D341Med (cell line): ENCODE measurements at places on chromosomes 6 and 20.

GRCh38 chr6:152736687-152737273, 13.8 kb upstream of the VIP start:
- DNase-seq, result no peak

DNA sequence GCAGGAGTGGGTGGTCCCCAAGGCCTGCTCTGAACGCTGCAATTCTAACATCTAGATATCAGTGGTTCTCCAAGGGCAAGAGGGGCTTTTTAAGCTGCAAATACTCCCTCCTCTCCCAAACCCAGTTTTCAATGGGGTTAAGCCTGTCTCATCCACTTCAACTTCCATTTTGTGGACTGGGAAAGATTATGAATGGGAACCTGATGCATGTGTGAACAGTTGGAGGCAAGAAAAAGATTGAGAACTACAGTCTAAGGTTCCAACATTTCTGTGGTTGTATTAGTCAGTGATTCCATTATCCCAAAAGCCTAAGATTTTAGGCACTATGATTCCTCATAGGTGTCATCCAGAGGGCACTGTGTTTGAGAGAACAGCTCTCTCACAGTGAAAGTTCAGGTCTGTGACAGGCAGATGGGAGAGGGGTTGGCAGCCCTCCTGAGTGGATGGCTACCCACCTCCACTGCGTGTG, 53.7 kb downstream of the HNF4A start:
- DNase-seq, result no peak

- no peak for DNase-seq
Measured at GRCh38 chr6:73233048-73233447, 7.8 kb upstream of the KHDC1L start.

DNA sequence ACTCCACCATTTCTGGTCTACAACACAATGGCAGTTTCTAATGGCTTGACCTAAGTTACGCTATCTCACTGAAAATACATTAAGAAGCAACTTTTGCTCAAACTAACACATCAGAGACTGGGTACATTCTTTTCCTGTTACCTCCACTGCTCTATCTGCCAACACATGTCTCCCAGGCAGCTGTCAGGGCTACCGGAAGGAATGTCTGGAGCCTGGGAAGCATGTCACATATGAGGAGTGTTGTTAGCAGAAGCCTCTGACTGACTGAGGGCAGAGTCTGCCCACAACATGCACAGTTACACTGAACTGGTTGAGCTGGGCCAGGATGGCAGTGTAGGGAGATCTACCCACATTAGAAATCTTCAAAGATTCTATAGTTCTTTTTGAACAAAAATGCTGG, 264.5 kb downstream of the KIF16B start:
- no peak for DNase-seq

- no peak for DNase-seq
Measured at GRCh38 chr6:140732155-140732554, 1357.7 kb upstream of the CITED2 start.

DNA sequence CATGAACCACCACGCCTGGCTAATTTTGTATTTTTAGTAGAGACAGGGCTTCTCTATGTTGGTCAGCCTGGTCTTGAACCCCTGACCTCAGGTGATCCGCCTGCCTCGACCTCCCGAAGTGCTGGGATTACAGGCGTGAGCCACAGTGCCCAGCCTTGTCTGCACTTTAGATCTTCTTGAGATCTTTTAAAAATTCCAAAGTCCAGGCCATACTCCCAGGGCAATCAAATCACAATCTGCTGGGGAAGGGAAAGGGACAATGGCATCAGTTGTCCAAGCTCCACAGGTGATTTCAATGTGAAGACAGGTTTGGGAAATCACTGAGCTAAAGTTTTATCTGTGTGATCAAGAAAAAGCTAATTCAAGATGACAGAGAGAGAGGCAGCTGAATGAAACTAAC, 16.9 kb downstream of the NCOA6 start:
- DNase-seq, result no peak

DNA sequence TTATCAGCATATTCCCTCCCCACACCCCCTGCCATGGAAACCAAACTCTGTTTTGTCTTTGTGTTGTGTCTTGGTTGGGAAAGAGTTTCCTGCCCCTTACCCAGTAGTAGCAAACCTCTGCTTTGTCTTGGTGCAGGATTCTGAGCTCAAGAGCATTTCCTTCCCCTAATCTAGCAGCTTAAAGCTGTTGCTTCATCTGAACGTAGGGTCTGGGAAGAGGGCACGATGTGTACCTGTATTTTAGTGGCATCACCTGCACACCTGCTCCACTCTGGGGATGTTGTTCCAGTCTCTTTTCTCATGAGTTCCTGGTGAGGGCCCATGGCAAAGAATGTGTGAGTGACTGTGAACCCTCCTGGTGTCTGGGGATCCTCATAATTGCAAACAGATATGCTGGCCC, 164.7 kb downstream of the SCP2D1 start:
- DNase-seq, result no peak

- DNase-seq, result no peak
Measured at GRCh38 chr6:45504947-45505346, 127.2 kb upstream of the SUPT3H start.

DNA sequence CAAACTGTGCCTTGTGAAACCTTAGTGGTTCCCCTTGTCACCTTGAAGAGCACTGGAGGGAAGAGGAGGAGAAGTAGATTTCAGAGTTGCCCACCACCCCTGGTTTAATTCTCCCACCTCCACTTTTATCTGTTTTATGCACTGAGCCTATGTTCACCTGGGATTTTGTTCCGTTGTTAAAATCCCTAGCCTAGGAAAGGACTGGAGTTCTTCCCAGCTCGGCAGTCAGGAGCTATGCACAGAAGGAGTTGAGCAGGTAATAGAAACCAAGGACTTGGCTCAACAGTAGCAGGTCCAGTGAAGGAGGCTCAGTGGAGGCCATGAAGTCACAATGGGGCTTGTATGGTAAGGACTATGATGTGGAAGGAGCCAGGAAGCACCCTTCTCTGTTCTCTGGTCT, 290.3 kb upstream of the PRND start:
- DNase-seq, result no peak

- no peak for DNase-seq
Measured at GRCh38 chr6:89554106-89554505, 84.4 kb downstream of the LYRM2 start.

DNA sequence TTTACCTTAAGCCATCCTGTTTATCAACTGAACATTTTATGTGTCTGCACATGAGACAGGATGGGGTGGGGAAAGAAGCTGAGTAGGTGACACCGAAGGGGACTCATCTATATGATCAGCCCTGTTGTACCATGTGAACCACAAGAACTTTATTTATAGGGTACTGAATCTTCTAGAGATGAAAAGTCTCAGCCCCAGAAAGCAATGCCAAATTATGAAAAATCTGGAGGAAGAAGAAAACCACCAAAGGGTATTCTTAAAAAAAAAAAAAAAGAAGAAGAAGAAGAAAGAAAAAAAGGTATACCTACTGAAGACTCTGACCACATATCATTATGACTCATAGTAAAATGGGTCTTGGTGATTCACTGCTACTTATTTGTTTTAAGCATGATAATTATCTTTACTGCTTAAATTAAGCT, 39.8 kb upstream of the HBS1L start:
- no peak for DNase-seq

GRCh38 chr6:113457751-113458150, 399.4 kb upstream of the MARCKS start:
- DNase-seq, result no peak

GRCh38 chr6:41497994-41498393, 48.2 kb upstream of the FOXP4 start:
- DNase-seq, result no peak

DNA sequence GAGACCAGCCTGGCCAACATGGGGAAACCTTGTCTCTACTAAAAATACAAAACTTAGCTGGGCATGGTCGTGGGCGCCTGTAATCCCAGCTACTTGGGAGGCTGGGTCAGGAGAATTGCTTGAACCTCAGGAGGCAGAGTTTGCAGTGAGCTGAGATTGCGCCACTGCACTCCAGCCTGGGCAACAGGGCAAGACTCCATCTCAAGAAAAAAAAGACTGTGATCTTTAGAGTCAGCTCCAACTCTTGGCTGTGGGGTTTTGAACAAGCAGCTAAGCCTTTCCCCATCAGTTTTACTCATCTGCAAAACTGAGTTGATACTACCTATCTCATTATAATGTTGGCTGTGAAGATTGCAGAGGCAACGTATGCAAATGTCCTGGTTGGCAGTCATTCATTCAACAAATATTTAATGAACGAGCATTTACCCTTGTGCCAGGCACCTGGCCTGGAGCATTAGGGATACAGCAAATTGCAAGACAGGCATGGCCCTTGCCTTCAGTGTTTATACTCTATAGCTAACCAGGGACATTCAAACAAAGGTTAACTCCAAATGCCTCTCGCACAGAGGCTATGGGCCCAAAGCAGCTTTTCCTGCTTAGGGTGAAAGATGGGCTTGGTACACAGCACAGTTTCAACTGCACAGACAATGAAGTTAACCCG, 37.8 kb downstream of the ILRUN start:
- DNase-seq, result no peak

DNA sequence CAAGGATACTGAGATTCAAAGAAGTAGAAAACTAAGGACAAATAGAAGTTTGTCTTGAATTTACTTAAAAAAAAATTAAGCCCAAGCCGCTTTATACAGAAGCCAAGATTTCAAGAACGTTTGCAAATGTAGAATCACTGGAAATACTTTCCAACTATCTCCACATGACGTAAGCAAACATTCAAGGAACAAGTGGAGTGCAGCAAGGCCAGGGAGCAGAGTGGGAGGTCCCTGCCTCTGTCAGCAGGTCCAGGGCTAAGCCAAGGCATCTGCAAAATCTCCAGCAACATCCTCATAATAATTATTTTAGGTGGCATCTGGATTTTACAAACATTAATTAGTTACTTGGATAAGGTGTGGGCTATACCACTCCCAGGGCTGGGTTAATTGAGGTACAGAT, 60.1 kb upstream of the AKIRIN2 start:
- no peak for DNase-seq

GRCh38 chr20:844473-845225, 11.1 kb downstream of the FAM110A start:
- DNase-seq, result peak; percentile 98

- DNase-seq, result no peak
Measured at GRCh38 chr6:120954111-120954510, 380.2 kb downstream of the TBC1D32 start.

DNA sequence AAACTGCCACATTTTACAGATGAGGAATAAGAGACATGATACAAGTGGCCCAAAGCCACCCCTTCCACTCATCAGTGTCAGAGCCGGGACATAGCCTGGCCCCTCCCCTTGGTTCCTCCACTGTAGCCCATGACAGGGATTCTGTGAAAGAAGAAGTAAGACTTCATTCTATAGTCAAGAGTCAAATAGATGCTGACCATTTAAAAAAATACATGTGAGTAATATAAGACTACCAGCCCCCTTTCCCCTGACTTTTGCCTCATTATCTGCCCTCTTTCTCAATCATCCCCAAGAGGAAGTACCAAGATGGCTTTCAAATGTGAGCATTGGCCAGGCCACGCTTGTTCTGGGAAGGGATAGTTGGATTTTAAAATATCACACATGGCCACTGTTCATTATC, 57.8 kb upstream of the TAB2 start:
- DNase-seq, result no peak

DNA sequence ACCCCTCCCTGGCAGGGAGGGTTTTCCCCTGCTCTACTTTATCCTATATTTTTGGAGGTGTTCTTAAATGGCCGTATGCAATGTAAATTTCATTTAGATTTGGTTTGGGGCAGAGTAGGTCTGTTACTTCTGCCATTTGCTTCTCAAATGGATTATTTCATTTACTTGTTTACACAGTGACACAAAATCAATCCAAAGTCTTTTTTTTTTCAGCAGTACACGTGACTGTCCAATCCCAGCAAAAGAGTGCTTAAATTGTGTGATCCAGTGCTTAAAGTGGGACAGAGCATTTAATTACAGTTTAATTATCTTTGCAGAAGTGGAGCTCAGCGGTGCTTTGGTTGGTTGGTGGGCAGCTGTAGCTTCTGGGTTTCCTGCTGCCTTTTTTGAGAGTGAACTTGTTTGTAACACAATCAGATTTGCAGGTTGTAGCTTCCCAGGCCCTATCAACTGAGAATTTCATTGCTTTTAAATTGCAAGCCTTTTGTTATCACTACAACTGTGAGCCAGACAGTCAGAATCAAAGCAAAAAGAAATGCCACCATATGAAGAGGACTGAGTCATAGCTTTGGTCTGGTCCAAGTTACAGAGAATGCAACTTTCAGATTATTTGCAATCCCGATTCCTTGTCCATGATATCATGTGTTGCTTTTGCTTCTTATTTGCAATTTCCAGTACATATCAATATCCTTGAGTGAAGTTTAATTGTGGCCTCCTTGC, 216.9 kb downstream of the DOK5 start:
- DNase-seq, result no peak

- DNase-seq, result no peak
Measured at GRCh38 chr6:144250276-144250675, 34.9 kb upstream of the UTRN start.

GRCh38 chr6:19804205-19805128, 32.7 kb upstream of the ID4 start:
- peak; percentile 97 for DNase-seq

DNA sequence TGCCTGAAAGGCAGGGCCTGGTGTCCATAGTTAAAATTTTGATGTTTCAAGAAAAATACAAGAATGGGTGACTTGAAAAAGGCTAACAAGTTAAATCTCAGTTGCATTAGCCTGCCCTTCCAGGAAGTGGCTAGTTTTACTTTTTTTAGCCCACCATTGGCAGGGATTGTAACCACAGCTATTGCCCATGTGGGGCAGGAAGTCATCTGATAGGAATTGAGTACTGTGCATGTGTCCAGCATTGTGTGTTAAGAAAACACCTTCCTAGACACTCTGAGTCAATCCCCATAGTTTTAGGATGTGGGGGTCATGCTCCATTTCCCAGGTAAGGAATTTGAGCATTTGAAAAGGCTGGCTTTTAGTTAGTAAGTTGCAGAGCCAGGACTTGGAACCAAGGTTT, 26.9 kb downstream of the LYRM2 start:
- DNase-seq, result no peak

DNA sequence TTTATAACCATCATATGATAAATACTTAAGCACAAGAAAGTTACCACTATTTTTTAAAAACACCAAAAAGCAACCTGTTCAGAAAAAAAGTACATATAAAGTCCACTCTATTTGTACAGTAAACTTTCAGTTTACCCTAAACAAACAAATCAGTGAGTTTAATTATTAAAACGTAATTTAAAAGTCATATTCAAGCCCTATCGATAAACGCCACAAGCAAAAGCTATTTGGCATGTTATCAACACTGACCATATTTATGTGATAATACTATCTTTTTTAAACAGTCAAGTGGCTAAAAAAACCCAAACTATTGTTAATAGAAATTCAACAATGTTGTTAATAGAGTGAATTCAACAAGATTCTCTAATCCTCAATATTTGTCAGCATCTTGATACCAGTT, 1.9 kb downstream of the KATNA1 start:
- no peak for DNase-seq
